ENCODE measurements at places on chromosomes 2 and 18.

DNA sequence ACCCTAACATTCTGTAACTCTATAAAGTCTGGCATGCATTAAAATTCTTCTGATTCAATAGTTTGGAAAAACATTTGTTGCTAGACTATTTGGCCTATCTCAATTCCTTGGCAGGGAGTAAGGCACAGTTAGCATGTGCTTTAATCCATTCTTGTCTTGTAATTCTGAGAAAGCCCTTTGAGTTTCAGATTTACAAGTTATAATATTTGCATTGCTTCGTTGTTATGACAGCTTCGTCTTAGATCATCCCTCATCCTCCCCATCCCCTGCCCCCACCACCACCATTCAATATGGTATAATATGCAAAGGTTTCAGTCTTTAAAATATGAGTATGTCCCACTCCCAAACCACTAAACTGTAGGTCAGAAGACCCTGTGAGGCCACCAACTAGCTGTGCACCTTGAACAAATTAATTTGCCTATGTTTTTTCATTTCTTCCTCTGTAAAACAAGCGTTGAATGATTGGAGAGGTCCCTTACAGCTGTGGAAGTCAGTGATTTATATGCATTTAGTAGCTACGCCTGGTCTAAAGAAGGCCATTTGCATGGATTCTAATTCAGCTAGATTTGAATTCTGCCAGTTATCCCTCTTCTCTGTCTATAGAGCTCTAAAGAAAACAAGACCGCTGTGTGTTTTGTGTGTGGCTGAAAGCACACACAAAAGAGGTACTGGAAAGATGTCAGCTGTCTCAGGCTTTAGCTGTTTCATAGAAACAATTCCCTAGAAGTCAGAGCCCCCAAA lies 591 bp downstream of the C2orf80 start:
- no peak for DNase-seq

GRCh38 chr2:157395811-157396210 lies 48.1 kb downstream of the CYTIP start:
- DNase-seq = no peak

GRCh38 chr2:18559531-18560030 lies 872 bp downstream of the RDH14 start:
- DNase-seq = no peak

DNA sequence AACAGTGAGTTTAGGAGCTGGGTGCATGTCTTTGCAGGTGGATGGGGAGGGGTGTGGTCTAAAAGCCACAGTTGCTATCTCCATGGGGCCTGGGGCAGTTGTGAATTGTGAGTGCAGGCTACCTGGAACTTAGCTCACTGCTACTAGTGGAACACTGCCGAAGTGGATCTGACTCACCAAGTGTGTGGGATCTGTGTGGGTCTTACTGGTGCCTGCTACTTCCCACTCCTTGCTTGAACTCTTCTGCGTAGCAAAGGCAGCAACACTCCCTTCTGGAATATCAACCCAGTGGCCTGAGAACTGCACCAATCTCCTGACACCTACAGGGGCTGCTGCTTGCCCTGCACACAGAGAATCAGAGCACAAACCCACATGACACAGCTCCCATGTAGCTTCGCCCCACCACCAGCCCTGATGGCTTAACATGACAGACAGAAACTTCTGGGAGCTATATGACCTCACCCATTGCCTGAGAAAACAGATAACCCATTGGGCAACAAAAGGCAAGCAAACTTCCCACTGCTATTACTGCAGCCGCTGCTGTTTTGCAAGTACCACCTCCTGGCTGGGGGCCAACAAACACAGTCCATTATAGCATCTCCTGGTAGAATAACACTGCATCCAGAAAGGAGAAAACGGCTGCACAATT lies 455.1 kb upstream of the DDX18 start:
- no peak for DNase-seq

DNA sequence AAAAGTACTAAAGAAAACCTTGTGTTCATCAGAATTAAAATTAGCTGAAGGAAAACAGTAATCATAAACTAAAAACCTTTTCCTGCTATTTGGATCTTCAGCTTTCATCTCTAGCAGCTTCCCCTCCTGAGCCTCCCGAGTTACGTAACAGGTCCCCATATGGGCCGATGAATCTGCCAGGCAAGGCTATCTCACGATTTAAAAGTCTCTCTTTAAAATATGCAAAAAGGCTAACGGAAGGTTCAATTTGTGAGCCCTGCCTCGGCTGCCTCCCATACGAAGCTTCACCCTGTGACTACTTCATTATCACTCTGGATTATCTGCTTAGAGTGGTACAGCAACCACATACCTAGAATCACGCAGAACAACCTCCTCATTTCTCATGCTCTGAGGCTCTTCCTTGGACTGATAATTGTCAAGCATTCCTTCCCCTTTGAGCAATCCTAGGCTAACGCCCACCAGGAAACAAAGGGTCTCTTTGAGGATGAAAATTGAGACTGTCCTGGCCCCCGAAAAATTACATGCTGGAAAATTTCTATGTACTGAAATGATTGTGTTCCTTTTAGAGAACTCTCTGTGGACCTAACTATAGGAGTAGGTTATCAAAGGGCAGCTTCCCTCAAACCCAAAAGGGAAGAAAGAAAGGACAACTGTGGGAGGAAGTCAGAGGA lies 147.4 kb downstream of the ZEB2 start:
- no peak for DNase-seq

- no peak for DNase-seq
These were observed 43.7 kb upstream of the APCDD1 start for GRCh38 chr18:10410472-10411308.

DNA sequence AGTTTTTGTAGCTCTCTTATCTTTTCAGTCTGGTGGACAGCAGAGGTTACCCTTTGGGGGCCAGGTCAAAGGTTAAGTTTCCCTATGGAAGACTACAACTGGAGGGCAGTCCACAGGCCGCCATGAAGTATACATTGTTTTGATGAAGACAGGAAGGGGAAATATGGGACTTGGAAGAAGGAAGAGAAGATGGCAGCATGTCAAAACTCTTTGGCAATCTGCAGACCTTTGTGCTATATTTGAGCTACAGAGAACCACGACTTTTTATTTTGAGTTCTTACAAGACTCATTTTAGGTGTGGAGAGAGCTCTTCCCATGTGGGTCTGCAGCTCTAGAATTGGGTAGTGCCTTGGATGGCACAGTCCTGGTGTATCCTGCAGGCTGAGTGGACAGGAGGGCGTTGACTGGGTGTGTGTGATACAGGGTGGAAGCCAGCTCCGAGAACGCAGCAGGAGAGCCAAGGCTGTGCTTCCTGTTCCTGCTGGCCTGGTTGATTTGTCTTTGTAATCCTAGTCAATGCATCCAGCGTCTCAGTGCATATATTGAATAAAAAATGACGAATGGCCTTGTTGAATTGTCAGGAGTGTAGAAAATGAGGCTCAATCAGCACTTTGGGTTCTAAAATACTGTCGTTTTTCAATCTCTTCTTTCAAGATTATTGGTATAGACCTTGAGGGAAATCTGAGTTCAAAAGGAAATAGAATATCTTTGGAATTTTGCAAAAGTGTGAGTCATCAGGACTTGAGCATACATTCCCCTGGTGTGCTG lies 11.5 kb downstream of the ITGA6 start:
- no peak for DNase-seq

GRCh38 chr18:525036-525797 lies 24.7 kb upstream of the COLEC12 start:
- DNase-seq = no peak

GRCh38 chr18:26460449-26461091 lies 87.8 kb downstream of the KCTD1 start:
- DNase-seq = peak; percentile 31

DNA sequence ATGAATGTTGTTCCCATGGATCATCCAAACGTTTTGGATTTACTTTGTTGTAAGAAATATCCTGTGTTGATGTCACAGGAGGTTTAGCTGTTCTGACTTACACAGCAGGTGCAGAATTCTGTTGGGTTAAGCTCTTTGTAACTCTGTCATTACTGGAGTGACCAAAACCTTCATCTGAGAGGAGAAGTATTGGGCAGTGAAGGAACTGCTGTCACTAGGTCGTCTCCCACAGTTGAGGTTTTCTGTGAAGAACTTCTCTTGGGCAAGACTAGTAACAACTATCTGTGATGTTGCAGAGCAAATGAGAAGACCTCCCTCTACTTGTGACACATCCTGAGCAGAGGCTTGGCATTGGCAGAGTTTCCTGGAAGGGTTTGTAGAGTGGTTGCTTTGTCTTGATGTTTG lies 2.9 kb downstream of the SPTBN1 start:
- DNase-seq = no peak

DNA sequence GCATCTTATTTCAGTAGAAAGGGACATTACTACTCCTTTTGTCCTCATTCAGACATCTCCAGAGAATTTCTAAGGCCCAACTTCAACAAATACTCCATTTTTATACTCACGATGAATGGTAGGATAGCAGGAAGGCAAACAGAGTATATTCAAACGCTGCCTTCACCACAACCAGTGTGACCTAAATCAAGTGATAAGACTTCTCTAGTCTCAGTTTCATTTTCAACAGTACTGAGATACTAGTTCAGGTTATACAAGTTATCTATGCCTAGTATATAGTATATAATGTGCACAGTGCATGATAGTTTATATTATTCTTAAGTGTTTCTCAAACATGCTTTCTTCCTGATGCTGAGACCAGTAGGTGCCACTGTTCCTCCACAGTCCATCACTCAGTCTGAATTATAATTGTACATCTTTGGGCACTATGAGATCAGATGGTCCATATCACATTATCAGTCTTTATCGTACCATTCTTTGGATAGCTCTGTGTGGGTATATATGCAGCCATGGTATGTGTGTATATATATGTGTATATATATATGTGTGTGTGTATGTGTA lies 66.3 kb upstream of the RPE start:
- no peak for DNase-seq

DNA sequence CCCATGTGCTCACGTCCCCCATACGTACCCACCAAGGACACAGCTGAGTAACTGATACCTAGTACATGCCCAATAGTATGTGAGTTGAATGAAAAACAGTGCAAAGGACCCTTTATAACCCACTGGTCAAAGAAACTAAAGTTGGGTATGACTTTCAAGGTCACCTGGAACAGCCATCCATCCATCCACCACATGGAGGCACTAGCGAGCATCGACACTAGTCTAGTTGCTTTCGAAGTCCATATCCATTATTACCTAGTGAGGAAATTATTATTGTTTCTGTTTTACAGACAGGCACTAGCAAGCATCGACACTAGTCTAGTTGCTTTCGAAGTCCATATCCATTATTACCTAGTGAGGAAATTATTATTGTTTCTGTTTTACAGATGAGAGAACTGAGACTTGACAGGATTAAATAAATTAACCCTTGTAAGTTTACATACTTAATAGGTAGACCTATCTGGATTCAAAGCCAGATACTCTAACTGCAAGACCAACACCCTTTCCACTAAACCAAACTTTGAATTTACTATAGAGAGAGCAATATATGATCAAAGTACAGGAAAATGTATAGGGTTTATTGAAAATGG lies 233.7 kb downstream of the METTL4 start:
- DNase-seq = no peak

DNA sequence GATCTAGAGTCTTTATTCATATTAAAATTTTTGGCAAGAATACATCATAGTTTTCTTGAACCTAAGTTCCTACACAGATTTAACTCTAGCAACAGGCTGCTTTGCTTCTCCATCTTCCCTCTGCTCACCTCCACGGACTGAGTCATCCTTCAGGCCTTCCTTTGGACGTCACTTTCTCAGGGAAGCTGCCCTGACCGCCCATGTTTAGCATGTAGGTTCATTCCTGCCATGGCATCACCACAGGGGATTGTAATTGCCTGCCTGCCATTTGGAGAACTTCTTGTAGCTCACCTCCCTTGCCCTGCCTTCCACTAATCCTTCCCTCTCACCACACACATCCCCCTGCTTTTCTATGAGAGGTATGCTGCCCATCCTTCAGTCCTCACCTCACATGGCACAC lies 43.9 kb upstream of the B3GNT2 start:
- no peak for DNase-seq

DNA sequence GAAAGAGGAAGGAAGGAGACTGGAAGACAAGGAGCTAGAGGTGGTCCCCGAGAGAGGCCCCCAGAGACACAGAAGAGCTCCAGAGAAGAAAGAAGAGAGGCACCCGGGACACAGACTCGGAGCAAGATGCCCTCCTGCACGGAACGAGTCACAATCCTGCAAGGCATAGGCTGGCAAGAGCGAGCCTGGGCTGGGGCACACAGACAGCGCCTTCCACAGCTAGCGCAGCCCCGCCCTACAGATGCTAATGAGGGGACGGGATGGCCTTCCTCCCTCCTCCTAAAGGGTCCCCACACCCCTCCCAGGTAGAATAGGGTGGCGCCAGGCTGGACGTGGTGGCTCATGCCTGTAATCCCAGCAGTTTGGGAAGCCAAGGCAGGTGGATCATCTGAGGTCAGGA lies 19.8 kb upstream of the GPR17 start:
- DNase-seq = no peak

- DNase-seq = no peak
These were observed 122.8 kb downstream of the TMEM18 start for GRCh38 chr2:554444-554843.

DNA sequence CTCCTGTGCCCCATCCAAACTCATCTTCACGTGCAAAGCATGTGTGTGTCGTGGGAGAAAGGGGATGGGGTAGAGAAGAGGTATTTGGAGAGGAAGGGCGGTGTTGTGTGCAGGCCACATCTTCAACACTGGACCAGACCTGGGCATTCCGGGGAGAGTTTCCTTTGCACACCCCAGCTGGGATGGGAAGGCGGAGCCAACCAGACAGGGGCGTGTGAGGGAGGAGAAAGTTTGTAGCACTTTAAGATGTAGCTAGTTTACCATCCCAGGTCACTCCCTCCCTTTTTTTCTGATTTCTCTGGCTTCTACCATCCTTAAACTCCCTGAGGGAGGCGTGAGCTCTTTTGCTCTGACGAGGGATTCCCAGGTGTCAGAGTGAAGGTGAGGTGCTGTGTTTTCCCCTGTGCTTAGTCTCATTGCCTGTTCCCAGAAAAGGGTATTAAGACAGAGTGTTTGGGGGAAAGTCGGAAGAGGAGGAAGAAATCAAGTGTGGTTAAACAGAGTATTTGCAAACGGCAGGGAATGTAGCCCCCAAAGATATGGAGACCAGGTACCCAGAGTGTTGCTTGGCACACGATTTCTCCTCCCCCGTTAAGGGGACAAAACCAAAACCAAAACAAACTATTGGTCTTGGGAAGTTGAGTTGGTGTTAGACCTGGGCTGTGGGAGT lies 1.6 kb downstream of the SETBP1 start:
- no peak for DNase-seq

- no peak for DNase-seq
These were observed 30.4 kb downstream of the SERTAD2 start for GRCh38 chr2:64623242-64623850.

- DNase-seq = no peak
These were observed 5.0 kb downstream of the DLX1 start for GRCh38 chr2:172090044-172090961.

All from NCI-H1092 (cell line).